Uterus (tissue), 4 donors: ENCODE measurements at places on chromosomes 3 and 15.
A peak's percentile ranks its signal among the peaks of the same experiment; 100 is the strongest.

GRCh38 chr15:100821327-100821726 lies 58.3 kb upstream of the ALDH1A3 start:
- DNase-seq = no peak

GRCh38 chr15:59792359-59792758 lies 103.2 kb upstream of the BNIP2 start:
- no peak for DNase-seq

GRCh38 chr3:106629215-106629832 lies 747.9 kb upstream of the CCDC54 start:
- no peak for DNase-seq

GRCh38 chr3:46926871-46927717 lies 49.5 kb downstream of the CCDC12 start:
- no peak for DNase-seq

- no peak for DNase-seq
These were observed 9.8 kb upstream of the TXNRD3 start for GRCh38 chr3:126664591-126665214.

DNA sequence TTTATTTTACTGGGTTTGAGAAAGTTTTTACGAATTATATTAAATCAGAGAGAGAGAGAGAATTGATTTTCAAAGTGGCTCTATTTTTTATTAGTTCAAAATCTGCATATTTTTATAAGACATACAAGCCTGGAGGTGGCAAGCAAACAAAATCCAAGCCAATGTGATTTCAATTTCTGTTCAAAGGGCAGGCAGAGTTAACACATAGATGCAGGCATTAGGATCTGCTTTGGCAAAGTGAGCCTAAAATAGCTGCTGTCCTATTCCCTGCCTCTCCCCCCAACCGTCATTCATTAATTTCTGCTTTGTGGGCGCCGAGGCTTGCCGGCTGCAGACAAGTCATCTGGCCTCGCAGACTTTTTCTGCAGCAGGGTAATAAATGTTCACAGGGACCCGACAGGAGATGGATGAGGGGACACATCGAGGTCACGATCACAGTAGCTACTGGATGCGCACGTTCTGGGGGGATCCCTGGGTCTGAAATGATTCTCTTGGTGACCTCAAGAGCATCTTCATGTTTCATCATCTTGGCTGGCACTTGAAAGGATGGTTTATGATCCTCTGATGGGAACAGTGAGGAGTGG lies 123.9 kb upstream of the SLC6A11 start:
- no peak for DNase-seq

DNA sequence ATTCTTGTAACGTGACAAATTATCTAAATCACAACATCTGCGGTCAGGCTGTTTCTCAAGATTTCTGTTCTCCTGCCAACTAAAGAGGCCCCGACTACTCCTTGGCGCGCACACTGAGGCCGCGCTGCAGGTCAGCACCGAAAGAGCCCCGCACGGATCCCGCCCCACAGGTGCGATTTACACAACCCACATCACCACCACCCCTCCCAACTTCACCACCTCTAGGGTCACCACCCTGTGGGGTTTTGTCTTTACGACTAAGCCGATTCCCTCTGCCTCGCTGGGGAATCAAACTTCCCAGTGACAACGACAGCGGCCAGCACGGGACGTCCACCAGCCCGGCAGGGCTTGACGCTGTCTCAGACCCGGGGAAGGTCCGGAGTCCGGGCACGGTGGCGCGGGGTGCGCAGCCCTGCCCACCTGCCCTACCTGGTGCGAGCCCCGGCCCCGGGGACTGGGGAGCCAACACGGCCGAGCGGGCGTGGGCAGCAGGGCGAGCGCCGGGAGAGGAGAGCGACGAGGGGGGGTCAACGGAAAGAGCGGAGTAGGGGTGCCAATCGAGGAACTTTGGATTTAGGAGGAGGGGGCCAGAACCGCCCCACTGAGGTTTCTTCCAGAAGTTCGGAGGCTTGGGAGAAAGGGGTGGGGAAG lies 764 bp downstream of the UACA start:
- peak; percentile 40 for DNase-seq

GRCh38 chr3:34995796-34996430 lies 643.4 kb upstream of the ARPP21 start:
- no peak for DNase-seq

DNA sequence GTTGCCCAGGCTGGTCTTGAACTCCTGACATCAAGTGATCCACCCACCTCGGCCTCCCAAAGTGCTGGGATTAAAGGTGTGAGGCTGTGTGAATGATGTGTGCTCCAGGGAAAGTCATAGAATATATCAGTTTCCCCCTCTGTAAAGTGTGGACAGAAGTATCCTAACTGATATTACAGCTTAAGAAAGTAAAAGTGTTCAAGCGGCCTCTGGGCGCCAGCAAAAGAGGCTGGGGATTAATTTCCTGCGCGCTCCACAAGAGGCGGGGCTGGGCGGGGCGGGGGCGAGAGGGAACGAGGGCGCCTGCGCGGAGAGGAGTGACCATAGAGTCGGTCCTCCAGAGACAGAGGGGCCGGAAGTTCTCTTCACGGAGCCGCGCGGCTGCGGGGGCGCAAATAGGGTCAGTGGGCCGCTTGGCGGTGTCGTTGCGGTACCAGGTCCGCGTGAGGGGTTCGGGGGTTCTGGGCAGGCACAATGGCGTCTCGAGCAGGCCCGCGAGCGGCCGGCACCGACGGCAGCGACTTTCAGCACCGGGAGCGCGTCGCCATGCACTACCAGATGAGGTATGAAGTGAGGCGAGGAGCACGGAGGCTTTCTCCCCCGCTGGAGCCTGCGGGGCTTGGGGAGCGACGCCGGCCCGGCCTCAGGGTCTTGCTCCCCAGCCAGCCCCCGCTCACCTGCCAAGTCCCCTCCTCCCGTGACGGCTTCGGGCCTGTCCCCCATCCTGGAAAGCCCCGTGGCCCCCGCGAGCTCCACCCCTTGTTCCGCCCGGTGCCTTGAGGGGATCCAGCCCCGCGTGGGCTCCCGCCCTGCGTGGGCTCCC lies at the start of gene JAGN1:
JAGN1 (plus strand) TSS at position 362 of the 823 bp plus-strand sequence; CDS start at position 475, 113 bp downstream.
- DNase-seq = peak; percentile 92

- DNase-seq = no peak
These were observed 107.5 kb upstream of the THBS1 start for GRCh38 chr15:39473298-39473947.

- DNase-seq = no peak
These were observed 47.2 kb upstream of the ATP2B2 start for GRCh38 chr3:10552631-10552943.

DNA sequence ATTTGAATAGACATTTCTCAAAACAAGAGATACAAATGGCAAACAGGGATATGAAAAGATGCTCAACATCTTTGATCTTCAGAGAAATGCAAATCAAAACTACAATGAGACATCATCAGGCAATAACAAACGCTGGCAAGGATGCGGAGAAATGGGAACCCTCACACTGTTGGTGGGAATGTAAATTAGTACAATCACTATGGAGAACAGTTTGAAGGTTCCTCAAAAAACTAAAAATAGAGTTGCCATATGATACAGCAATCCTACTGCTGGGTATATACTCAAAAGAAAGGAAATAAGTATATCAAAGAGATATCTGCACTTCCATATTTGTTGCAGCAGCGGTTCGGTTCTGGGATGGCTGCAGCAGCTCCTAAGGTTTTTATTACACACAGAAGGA lies 16.8 kb upstream of the LARS2 start:
- no peak for DNase-seq

DNA sequence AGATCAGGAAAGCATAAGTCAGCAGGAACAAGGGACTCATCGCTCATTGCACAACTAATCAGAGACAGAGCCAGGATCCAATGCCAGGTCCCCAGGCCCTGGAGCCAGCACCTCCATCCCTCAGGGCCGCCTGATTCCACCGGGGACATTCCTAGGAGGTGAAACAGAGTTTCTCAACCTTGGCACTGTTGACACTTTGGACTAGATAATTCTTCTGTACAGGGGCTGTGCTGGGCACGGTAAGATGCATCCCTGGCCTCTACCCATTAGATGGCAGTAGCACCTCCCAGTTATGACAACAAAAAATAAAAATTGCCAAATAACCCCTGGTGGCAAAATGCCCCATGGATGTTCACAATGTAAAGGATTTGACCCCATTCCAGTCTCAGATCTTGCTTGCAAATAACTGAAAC lies 127.7 kb downstream of the MTHFS start:
- no peak for DNase-seq
